ENCODE measurements at places on chromosomes 7 and 10.

DNA sequence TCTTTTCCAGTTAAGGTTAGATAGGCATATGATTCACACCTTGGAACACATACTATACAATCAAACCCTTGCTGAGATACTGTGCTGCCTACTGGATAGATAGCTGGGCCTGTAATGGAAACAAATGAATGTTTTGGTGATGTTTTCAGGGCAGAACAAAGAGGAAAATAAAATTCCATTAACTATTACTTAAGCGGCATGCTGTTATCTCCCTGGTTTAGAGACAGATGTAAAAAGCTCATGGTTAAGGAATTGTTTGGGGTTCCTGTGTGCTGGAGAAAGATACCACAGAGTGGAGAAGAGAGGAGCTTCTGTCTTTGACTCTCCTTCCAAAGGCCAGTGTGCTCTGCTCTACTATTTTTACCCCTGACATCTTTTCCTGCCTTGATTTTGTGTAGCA is 341.1 kb downstream of the PLXDC2 start:
- DNase-seq = no peak

GRCh38 chr7:150322114-150322832 is 882 bp upstream of the LRRC61 start:
- peak; percentile 33 for DNase-seq

DNA sequence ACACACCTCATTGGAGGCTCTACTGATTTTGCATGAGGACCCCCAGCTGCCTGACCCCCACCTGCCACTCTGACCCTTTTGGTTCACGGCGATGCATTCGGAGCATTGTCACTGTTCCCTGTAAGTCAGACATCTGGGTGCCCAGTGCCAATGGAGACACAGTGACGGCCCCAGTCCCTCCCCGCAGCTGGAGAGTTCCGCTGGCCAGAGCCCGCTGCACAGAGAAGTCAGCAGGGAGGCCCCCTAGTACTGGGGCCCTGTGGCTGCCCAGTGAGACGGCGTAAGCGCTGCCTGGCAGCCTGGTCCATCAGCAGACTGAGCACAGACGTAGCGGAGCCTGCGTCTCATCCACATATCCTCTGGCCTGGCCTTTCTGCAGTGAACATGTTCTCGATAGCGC is 77.5 kb downstream of the NKX6-2 start:
- DNase-seq = no peak

DNA sequence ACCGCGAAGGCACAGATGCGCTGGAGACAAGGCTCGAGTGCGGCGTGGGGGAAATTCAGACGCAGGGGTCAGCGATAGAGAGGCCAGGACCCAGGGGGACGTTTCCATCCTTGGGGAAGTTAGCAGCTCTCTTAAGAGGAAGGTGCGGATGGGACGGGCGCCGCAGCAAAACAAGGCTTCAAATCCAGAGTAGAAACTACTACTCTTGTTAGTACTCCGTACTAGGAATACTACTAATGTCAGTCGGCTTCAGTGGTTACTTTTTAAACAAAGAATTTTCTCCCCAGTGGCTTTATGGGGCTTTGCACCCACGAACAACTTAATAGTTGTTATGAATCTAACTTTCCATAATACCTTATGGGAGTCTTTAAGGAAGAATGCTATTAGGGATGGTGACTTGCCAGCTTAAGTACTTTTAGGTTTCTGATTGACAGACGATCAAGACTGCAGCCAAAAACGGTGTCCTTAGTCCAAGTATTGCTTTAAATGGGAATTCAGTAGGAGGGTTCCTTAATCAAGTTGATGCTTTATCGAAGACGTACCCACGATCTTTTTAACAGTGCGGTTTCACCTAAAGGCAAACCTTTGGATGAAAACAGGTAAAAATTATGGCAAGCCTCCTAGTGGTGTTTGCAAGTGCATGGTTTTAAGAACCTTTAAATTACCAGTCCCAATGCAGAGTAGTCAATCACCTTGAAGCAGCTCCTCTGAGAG is 812 bp upstream of the IDE start:
- DNase-seq = no peak

DNA sequence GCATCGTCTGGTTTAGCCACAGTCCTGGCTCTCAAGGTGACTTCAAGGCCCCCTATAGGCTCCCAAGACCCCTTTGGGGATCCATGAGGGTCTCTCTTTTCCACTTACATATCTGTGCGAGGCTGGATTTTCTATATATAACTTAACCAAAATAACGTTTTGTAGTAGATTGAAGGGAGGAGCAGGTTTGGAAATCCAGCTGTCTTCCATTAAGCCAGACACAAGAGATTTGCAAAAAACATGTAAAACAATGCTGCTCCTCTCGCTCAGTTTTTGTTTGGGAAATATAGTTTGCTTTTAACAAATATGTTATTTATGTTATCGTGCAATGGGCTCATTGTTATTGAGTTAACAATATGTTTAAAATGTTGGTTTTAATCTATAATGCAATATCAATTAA is 811.2 kb downstream of the TYW1 start:
- no peak for DNase-seq

DNA sequence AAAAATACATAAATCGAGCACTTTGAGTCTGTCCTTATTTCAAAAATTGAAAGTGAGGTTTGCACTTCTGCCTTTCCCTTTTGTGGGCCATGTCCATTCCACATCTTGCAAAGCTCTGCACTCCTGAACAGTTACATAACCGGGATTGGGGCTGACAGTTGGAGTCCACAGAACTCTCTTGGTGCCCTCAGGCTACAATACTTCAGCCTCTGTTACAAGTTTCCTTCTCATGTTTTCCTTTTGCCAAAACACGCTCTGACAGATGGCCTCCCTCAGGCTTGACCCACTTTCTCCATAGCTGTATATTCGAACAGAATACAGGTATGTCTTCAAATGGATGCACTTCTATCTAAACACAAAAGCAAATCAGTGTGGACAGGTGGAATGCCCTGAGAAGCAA is 335.9 kb downstream of the WDR37 start:
- DNase-seq = no peak

DNA sequence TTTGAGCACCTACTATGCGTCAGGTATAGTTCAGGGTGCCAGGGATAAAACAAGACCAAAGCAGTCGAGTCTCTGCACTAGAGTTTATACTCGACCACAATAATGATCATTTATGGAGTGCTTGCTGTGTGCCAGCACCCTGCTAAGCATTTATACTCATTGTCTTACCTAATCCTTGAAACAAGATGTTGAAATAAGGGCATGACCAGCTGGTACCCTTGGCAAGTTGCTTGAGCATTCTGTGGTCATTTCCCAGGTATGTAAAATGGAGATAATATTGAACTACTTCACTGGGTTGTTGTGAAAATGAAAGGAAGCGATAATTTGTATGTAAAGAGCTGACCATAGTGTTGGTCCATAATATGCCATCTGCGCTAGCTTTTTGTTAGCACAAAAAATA is 185.4 kb downstream of the CYP26A1 start:
- no peak for DNase-seq

- DNase-seq = no peak
Observed at GRCh38 chr7:7237201-7237977, 55.0 kb downstream of the C1GALT1 start.

GRCh38 chr10:14562218-14563075 is 212.2 kb downstream of the FAM107B start:
- DNase-seq = no peak

DNA sequence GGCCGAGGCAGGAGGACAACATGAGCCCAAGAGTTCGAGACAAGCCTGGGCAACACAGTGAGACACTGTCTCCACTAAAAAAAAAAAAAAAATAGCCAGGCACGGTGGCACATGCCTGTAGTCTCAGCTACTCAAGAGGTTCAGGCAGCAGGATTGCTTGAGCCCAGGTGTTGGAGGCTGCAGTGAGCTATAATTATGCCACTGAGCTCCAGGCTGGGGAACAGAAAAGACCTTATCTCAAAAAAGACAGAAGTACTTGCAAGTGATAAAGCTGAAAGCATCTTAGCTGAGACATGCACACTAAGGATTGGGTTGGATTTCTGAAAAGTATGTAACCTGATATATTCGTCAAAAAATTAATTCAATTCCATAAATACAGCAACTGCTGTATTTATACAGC is 68.4 kb downstream of the PPP1R3C start:
- peak; percentile 36 for DNase-seq

DNA sequence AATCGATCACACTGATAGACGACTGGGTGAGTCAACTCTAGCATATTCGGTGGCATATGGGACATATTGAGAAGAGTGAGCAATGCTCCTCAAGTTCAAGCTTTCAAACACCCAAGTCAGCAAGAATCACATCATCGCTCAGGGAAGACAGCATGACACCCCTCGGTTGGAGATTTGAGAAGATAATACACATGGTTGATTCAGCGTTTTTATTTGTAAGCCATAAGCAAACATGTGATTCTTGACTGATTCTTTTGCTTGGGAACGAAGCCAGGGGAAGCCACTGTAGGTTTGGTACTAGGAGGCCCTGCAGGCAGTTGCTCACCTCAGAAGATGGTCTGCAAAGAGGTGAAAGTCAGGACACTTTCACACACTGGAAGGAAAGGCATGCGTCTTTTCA is 12.6 kb downstream of the UCMA start:
- no peak for DNase-seq

DNA sequence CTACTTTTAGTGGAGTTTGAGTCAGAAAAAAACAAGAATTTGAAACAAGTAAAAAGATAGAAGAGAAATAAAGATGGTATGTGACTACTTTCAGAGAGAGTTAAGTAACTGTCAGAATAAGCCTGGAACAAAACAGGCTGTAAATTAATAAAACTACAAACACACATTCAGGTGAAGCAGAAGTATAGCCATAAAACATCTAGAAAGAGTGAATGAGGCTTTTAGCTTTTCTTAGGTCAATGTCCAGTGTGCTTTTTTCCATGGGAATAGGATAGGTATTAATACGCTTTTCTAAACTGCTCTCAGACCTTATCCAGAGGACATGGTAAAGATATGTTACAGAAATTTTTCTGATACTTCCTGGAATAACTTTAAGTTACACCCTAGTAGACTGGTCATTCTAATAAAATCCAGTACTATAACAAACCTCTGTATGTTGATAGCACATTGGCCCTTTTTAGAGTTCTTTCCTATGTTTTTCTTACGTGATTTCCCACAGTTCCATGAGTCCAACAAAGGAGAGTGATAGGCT is 23.3 kb downstream of the TMEM106B start:
- no peak for DNase-seq

- no peak for DNase-seq
Observed at GRCh38 chr10:33098951-33099663, 141.1 kb upstream of the ITGB1 start.

All from NCI-H146 (cell line).